ENCODE measurements at places on chromosomes 16 and 17.
A peak's percentile ranks its signal among the peaks of the same experiment; 100 is the strongest.

DNA sequence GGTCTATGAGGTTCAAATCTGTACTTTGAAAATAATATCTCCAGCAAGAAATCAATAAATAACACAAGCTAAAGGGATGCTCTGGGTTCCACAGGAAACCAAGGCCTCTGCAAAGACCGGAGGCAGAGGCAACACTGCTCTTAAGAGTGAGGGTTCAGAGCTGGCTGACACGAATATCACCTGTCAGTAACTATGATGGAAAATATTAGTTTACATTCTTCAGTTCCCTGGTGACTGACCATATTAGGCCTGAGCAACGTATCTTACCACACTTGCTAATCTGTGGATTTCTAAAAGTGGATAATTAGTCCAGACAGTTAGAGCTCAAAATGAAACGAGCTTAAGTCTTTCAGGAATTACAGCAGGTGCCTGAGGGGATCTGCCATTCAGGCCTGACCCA, 459.3 kb downstream of the HS3ST3B1 start:
- no peak for DNase-seq

DNA sequence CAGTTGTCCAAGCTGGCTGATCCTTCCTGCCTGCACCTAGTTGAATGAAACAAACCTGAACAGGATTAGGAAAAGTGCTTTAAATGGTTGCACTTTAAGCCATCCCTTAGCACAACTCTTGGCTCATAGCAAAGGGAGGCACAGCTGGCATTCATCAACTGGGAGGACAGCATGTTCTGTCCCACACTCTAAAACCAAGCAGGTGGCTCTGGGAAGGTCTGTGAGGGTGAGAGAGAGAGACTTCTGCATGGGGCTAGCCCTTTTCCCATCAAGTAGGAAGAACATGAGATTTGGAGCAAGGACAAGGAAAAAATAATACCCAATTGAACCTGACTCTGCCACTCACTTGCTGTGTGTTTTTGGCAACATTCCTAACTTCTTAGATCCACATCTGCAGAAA, 140.9 kb upstream of the CCL2 start:
- no peak for DNase-seq

GRCh38 chr16:50668368-50669008, 12.6 kb downstream of the SNX20 start:
- DNase-seq: no peak

GRCh38 chr17:68805609-68806008, 149.6 kb downstream of the ABCA8 start:
- DNase-seq: no peak

- DNase-seq: peak; percentile 37
Observed at GRCh38 chr16:47016700-47017133, 43.2 kb upstream of the DNAJA2 start.

DNA sequence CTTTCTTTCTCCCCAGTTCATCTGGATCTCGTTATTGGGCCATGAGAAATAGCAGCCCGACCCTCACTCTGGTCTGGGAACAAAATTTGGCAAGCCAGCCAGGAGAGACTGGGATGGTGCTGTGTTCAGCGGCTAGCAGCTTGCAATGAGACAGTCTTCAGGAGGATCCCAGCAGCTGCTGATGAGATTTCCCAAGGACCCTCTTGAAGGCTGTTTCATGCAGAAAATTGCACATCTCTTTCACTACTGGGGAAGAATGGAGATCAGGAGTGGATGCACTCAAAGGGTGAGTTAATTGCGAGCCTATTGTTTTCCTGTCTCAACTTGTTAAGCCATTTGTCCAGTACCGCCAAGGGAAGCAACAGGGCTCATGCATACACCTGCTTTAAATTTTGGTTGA, 5.5 kb upstream of the COIL start:
- no peak for DNase-seq

GRCh38 chr16:27550582-27550920, 607 bp downstream of the KATNIP start:
- no peak for DNase-seq

GRCh38 chr17:79747508-79748294, 17.0 kb downstream of the ENPP7 start:
- DNase-seq: no peak

- no peak for DNase-seq
Observed at GRCh38 chr16:87880117-87880696, 10.9 kb upstream of the SLC7A5 start.

Data from GM12892 (cell line).